ENCODE measurements at places on chromosomes 3 and 15.

DNA sequence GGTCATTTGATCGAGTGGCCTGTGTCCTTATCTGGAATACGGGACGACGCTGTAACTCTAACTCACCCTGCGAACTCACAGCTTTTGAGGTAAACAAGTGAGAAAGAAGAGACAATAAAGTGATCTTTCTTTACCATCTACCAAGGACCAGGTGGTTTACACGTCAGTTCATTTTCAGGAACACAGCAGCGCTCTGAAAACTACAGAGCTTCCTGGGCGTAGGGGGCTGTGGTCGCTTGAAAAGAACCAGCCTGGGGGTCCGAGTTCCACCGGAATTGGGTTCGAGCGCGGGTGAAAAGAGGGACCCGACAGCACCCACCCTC lies 357 bp downstream of the KIAA1143 start:
- DNase-seq, result no peak

DNA sequence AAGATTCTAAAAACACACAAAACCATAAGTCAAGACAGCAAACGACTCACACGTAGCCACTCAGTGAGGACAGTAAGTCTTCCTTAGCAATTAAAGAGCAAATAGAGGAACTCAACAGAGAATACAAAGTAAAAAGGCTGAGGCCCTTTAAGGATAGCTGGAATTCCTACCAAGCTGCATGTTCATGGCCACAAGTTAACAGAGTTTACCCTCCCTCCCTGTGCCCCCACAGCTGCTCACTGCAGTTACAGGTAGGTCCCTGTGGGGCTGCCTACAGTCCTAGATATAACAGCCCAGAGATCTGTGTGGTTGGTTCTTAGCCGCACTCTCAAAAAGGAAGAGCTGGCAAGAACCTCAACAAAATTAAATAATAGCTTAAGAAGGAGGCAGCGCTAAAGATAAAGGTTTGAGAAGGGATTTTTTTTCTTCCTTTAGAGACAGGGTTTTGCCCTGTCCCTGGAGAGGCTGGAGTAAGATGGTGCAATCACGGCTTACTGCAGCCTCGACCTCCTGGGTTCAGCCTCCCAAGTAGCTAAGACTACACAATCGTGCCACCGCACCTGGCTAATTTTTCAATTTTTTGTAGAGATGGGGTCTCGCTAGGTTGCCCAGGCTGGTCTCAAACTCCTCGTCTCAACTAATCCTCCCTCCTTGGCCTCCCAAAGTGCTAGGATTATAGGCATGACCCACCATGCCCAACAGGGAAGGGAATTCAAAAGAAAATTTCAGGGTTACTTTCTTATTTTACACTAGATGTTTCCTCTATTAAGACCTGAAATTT lies 19.3 kb downstream of the SFMBT1 start:
- DNase-seq, result no peak

- peak; percentile 72 for DNase-seq
Measured at GRCh38 chr3:36707623-36708409, 56.5 kb downstream of the DCLK3 start.

- DNase-seq, result peak; percentile 65
Measured at GRCh38 chr3:59212128-59212779, 162.4 kb upstream of the CFAP20DC start.

- DNase-seq, result no peak
Measured at GRCh38 chr3:24043168-24043567, 98.1 kb downstream of the NR1D2 start.

GRCh38 chr3:74353039-74353438 lies 261.4 kb downstream of the CNTN3 start:
- DNase-seq, result no peak

Measured in AG20443 (cell line).